HT1080 (cell line): ENCODE measurements at places on chromosomes 5 and 9.

GRCh38 chr5:132251220-132251725 is 6.2 kb upstream of the PDLIM4 start:
- peak; percentile 52 for DNase-seq

- DNase-seq = no peak
These were observed 58.4 kb upstream of the RAPGEF1 start for GRCh38 chr9:131798246-131798645.

DNA sequence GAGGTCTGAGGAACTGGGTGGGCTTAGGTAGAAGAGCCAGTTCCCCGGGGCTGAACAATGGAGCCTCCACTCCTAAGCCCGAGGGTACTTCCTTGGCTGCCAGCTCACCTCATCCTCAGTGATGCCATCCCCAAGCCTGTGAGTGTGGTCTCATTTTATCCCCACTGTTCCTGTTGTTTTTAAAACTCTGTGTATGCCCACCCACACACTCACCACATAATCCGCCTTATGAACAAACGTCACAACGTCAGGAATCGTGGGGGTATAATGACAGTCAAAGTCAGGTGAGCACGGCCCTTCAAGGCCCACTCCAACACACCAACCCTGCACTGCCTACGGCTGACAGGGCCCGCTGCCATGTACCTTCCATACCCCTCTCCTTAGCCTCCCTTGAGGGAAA is 61.1 kb downstream of the PTCH1 start:
- DNase-seq = no peak

GRCh38 chr5:92309336-92309991 is 926.3 kb upstream of the ARRDC3 start:
- peak; percentile 30 for DNase-seq

DNA sequence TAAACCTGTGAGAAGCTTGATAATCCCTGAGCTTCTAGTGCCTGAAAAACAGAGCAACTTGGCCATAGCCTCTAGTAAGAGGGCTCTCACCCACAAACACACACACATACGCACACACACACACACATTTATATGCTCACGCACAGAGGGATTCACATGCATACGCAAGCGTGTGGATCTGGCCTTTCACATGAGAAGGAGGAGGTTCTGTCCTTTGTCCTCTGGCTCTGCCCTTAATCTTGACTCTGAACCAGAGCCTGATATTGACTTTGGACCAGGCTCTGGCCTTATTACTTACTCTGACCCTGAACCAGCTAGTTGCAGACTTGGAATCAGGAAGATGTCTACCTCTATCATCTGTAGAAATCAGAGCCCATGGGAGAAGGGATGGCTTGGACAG is 10.0 kb upstream of the P4HA2 start:
- DNase-seq = no peak

DNA sequence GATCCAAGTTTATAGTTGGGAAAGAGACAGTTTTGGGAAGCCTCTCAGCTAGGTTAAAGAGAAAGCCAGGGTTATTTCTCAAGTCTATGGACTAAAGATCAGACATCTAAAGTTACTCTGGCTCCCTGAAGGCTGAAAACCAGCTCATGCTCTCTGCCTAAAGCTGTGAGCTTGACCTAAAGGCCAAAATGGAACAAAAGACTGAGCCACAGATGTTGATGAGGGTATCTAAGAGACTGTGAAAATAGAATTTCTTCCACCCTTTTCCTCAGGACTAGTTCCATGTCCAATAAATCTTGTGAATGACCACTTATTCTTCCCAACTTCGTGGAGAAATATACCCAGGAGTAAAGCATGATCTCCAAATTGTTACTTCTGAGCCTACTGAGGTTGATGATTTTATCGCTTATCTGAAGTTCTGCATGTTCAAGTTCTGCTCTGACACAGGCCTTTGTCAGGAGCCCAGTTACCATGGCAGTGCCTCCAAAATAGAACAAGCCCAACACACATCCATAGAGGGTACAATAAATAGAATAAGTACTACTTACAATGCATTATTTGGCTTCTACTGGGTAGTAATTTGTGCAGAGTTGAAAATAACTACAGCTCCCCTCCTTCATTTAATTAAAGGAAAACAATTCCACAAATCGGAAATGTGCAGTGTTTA is 373.6 kb downstream of the NTRK2 start:
- DNase-seq = no peak
